KG1 (cell line): ENCODE measurements at places on chromosomes 1 and 21.

DNA sequence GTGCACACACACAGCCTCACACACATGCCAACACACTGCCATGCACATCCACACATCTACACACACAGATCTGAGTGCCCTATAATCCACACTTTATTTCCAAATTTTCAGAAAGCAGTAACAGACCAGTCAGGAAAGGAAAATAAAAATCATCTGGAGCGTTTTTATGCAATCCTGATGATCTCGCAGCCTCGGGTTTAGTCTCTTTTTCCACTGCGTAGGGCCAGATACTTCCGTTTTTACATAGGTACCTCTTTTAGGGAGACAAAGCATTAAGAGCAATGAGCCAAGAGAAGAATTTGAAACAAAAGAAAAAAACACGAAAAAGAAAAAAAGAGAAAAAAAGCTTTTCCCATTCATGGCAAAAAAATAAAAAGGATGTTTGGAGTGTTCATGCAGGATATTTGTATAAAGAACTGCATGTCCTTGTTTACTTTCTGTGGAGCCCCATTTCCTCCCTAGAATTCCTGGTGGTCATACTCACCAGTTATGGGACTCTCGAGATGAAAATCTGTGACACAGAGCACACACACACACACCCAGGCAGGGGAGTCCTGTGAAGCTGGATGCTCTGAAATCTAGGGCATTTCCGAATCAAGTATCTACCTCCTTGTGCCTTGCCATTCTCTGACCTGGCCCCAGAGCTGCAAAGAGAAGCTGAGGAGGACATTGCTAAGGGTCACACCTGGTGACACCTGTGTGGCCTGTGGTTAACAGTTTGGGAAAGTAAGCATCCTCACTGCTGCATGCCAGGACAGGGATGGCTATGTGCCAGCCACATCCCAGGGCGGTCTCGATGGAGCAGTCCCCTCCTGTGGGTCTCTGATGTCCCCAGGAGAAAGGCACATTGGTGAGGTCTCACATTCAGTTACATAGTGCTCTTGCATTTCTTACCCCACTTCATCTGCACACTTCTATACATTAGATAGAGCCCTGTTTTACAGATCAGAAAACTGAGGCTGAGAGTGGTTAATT lies 83.6 kb downstream of the RUNX1 start:
- DNase-seq = no peak

GRCh38 chr1:173573596-173573995 lies 29.3 kb downstream of the SLC9C2 start:
- no peak for DNase-seq

DNA sequence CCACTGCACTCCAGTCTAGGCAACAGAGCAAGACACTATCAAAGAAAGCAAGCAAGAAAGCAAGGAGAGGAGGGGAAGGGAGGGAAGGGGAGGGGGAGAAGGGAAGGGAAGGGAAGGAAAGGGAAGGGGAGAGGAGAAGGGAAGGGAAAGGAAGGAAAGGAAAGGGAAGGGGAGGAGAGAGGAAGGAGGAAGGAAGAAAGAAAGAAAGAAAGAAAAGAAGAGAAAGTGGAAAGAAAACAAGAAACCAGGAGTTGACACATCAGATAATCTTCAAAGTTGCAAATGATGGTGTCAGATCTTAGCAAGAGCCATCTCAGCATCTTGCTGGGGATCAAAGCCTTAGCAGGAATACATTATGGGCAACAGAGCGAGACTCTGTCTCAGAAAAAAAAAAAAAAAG lies 14.9 kb upstream of the CDA start:
- no peak for DNase-seq

DNA sequence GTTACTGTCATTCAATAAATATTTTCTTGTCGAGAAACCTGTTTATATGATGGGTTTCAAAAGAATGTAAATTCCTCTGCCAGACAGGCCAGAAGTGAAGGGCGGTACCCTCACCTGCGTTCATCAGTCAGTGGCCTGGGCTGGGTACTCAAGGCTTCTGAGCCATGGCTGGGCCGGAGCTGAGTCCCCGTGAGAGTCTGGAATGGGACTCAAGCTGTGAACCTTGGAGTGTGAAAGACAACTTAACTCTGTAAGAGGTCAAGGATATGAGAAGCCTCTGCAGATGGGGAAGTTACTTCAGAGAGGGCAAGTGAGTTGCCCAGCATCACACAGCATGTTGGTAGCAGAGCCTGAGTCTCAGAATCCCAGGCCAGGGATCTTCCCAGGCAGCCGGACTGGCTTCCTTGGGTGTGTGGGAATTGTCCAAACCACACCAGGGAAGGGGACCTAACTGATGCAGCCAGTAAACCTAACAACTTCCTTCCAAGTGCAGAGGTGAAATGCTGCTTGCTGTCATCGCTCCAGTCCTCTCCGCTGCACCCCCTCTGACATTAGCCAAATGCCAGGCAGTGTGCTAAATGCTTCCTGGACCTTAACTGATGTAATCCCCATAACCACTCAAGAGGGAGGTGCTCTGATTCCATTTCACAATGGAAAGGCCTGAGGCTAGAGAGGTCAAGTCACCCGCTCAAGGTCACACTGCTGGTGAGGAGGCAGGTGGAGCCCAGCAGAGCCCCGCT lies 4.8 kb downstream of the DISP3 start:
- no peak for DNase-seq

GRCh38 chr1:235136111-235136510 lies 7.5 kb upstream of the TOMM20 start:
- no peak for DNase-seq
